ENCODE measurements at places on chromosomes 3 and 15.

DNA sequence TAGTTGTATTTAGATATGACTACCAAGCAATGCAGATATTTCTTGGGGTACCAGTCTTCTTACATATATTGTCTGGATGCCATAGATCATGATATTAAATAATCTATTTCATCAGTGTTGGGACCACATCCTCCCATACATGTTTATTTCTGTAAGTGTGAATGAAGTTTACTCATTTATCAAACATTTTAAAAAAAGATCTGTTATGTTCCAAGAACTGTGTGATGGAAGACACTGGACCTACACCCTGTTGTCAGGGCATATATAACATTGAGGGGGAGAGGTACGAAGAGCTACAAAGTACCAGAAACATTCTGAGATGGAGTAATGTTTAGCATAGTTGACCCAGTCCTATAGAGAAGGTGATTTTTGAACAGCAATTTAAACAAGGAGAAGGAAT, 26.6 kb downstream of the MBNL1 start:
- DNase-seq: no peak
- peaks cover 18% of the 10 kb centered on the region for H3K36me3 ChIP-seq
- H3K27ac ChIP-seq: peak overlapping the region; percentile 45
- H3K4me1 ChIP-seq: peaks cover 50% of the 10 kb centered on the region
- H3K4me3 ChIP-seq: no peak overlapping the region
- H3K27me3 ChIP-seq: no peaks in the 10 kb centered on the region

DNA sequence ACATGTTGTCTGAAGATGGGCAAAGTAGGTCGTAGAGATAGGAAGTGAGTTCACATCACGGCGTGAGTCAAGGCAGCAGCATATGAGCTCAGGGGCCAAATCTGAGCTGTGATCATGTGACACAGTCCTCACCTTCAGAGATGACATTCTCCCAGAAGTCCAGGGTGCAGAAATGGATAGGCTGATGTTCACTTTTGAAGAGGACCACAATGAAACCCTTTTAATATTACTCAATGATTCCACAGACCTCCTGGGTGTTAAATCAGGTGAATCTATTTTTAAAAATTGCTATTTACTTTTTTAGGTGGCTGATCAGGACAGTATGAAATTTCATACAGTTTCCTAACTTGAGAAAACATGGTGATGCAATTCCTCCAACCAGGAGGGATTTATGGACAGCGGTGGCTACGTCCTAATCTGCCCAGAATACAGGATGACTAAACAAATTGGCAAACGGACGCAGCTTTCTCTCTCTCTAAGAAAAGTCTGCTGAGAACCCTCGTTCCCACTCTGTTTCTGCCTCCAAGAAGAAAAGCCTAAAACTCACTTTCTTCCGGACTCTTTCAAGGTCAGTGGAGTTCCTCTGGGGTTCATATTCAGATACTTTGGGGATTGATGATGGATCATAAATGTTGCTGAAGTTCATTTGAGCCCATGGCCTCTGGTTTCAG, 34.4 kb downstream of the B3GNT5 start:
- no peak overlapping the region for H3K4me3 ChIP-seq
- DNase-seq: peak; percentile 30

DNA sequence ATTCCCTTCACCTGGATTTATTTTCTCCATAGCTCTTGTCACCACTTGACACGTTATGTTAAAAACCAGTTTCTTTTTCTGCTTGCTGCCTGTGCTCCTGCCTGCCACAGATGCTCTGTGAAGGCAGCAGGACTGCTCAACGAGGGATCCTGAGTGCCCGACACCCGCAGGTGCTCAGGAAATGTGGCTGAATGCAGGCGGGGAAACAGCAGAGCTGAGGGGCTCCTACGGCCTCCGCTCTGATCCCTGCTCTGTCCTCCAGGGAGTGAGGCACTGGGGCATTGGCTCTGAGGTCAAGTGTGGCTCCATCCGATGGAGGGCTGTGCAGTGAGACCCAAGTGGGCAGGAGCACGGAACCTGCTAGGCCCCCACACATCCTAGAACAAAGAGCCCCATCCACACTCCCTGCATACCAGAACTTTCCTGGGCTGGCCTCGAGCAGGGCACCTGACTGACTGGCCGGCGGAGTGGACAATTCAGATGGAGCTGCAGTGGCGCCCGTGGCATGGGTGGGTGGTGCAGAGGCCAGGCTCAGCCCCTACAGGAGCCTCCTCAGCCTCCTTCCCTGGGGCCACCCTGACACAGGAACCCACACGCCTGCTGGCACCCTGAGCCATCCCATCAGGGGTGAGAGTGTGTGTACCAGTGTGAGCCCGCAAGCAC, 27.9 kb downstream of the IQSEC1 start:
- no peaks in the 10 kb centered on the region for H3K27me3 ChIP-seq
- H3K4me3 ChIP-seq: no peak overlapping the region
- no peaks in the 10 kb centered on the region for H3K36me3 ChIP-seq
- peak overlapping the region; percentile 72 for H3K27ac ChIP-seq
- peaks cover 52% of the 10 kb centered on the region for H3K4me1 ChIP-seq
- no peak for DNase-seq

DNA sequence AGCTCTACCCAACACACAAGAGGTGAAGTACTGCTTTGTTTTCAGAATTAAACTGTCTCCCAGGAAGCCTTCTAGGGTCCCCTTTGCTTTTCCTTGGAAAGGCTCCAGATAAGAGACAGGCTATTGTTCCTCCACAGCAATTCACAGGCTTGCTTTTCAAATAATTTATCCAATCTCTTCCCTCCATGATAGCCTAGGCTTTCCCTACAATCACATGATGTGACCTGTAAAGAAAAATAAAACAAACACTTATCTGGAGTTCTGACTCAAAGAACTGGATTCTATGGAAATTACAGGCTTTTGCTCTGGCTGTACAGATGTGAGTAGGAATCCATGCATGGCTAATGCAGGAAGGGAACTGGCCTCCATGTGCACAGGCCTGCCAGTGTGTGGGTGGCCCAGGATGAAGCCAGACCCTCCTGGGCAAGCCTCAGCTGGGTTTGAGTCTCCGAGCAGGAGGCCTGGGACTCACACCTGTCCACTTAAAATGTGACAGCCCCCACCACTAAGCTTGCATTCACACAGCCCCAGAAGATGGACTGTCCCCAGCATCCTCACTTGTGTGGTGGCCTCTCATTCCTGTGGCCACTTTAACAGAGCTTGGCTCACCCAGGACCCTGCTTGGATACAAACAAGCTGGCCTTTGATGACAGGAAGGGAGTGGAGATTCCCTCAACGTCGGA, 75.8 kb upstream of the LEKR1 start:
- H3K4me3 ChIP-seq: no peak overlapping the region
- H3K36me3 ChIP-seq: no peaks in the 10 kb centered on the region
- no peak for DNase-seq
- H3K4me1 ChIP-seq: no peaks in the 10 kb centered on the region
- H3K27ac ChIP-seq: no peak overlapping the region

- H3K4me3 ChIP-seq: no peak overlapping the region
- peaks cover 16% of the 10 kb centered on the region for H3K4me1 ChIP-seq
- no peak overlapping the region for H3K27ac ChIP-seq
- no peaks in the 10 kb centered on the region for H3K36me3 ChIP-seq
- DNase-seq: no peak
- peaks cover 1% of the 10 kb centered on the region for H3K27me3 ChIP-seq
These were observed 95.9 kb upstream of the ATP2B2 start for GRCh38 chr3:10601151-10601856.

- no peaks in the 10 kb centered on the region for H3K36me3 ChIP-seq
- no peak overlapping the region for H3K27ac ChIP-seq
- H3K4me3 ChIP-seq: no peak overlapping the region
- no peaks in the 10 kb centered on the region for H3K4me1 ChIP-seq
- no peaks in the 10 kb centered on the region for H3K27me3 ChIP-seq
These were observed 85.6 kb upstream of the ALDH1A3 start for GRCh38 chr15:100794008-100794407.

DNA sequence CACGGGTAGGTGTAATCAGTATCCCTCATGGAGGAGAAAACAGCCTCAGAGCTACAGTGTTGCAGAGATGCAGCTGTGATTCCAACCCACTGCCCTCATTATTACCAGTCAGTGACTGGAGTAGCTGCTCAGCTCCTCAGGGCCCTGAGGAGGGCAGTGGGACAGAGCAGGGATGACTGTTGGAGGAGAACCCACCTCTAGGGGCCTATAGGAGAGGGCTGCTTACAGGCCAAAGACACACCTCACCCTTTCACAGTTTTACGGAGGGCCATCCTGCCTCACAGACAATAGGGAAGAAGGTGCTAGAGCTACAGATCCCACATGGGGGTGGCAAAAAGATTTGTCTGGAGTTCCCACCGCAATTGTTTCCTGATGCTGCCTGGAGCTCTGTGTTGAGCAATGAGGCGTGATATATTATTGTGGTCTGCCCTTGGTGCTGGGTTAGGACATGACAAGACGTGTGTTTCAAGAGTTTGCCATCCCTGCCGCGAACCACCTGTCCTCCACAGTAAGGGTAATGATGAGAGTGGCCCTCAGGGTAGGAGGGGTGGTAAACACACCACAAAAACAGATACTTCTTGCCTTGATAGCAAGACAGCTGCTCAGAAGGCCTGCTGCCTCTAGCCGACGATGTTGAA, 140.5 kb upstream of the TPM1 start:
- H3K4me3 ChIP-seq: no peak overlapping the region
- no peaks in the 10 kb centered on the region for H3K36me3 ChIP-seq
- no peaks in the 10 kb centered on the region for H3K4me1 ChIP-seq
- H3K27ac ChIP-seq: no peak overlapping the region

DNA sequence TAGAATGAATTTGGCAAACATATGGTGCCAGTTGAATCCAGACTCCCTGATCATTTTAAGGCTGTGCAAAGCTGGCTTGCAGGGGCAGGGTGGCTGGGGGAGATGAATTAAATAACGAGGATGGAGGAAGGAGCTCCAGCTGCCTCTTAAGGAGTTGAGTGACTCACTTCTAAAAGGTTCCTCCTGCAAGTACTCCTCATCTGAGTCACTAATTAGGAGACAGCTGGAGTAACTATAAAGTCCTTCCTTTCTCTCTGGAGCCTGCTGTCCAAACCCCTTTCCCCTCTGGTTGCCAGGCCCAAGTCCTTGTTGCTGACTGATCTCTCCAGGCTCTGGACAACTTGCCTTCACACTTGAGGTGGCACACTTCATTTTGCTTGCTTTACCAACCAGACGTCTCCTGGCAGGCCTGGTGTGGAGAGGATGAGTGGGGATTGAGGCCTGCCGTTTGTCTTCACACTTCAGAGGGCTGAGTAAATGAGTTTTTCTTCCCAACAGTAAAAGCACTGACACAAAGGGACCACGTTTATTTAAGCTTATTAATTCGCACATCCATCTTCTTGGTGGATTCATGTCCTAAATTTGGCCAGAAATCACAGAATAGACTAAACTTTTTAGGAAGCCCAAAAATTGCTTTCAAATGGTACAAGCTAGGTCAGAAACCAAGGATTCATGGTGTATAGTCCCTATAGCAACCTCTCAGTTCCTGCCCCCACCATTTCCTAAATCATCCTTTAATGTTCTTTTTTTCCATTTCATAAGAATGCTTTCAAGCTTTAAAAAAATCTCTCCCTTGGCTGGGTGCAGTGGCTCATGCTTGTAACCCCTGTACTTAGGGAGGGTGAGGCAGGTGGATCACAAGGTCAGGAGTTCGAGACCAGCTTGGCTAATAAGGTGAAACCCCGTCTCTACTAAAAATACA, 90.5 kb upstream of the MYRIP start:
- no peak overlapping the region for H3K27ac ChIP-seq
- no peak for DNase-seq
- no peaks in the 10 kb centered on the region for H3K36me3 ChIP-seq
- no peaks in the 10 kb centered on the region for H3K4me1 ChIP-seq
- H3K27me3 ChIP-seq: no peaks in the 10 kb centered on the region
- no peak overlapping the region for H3K4me3 ChIP-seq

GRCh38 chr3:154728285-154728684, 298.3 kb upstream of the GPR149 start:
- H3K4me3 ChIP-seq: no peak overlapping the region
- H3K36me3 ChIP-seq: no peaks in the 10 kb centered on the region
- H3K4me1 ChIP-seq: no peaks in the 10 kb centered on the region
- no peak for DNase-seq
- no peaks in the 10 kb centered on the region for H3K27me3 ChIP-seq
- no peak overlapping the region for H3K27ac ChIP-seq
